Left colon (tissue), 2 donors: ENCODE measurements at places on chromosomes 3 and 15.

DNA sequence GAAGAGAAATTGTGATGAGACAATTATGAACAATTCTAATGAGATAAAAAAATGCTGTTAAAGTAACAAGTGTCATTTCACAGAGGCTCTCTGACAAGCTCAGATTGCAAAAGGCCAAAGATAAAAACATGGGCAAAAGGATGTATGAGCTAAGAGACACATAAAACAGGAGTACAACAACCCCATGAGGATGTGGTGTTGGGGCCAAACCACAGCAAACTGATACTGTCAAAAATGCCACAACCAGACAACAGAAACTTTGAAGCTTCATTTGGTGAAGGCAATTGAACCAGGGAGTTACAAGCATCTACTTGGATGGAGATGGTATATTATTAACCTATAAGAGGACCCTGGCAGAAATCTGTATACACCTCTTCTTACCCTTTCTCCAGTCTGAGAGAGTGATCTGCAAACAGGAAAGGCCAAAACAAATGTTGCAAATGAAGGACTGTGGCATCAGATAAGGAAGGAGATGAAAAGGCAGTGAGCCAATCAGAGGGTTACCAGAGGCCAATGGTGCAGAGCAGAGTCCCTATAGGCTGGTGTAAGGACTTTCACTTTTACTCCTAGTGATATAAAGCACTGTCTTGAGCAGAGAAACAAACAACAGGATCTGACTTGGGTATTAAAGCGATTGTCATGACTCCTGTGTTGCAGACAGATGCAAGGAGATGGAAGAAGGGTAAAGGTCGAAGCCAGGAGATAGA lies 659.0 kb downstream of the NTRK3 start:
- DNase-seq: no peak

- DNase-seq: no peak
These were observed 60.2 kb downstream of the IL16 start for GRCh38 chr15:81256916-81257315.

DNA sequence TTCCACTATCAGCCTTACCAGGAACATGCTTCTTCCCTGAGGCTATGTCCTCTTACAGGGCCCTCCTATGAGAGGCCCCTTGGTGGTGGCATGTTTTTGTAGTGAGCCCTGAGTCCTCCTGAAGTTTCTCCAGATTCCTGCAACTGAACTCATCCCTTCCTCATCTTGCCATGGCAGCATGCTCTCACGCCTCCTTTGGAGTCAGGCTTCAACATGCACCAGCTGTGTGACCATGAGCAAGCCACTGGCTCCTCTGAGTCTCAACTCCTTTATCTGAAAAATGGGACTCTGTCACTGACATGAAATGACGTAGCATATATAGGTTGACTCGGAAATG lies 216.3 kb upstream of the TLE3 start:
- DNase-seq: no peak

DNA sequence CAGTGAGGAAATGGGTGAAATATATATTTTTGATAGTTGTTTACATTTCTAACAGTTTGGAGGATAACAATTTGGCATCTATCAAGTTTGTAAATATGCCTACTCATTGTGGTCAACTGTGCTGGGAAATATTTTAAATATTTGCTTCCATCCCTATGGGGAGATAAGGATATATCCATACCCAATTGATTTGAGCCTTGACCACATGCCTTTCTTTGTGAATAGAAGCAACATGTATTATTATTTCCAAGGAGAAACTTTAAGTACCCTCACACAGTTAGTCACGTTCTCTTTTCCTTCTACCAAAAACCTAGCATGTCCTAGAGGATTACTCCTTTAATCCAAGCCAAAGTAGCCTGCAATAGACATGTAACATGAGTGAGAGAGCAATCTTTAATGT lies 245.4 kb upstream of the CBLB start:
- DNase-seq: no peak

DNA sequence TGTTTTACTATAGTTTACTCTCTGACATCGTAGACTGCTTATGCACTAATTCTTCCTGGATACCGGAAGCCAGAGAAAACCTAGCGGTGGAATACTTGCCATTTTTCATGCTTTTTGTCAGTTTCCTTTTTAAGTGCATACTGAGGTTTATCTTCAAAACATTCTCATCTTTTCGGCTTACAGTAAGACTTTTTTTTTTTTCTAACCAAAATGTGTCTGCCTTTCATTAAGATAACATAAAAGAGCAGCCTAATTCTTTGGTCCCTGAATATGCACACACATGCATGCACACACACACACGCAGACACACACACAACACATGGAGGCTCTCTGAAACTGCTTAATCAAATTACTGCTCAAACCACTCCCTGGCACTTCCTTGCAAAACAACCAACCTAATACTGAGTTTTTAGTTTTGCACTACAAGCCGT lies 1.3 kb downstream of the ZNF445 start:
- no peak for DNase-seq

- no peak for DNase-seq
These were observed 1.2 kb upstream of the LRRC15 start for GRCh38 chr3:194370753-194371152.

GRCh38 chr3:87309601-87310000 lies 33.2 kb upstream of the POU1F1 start:
- no peak for DNase-seq

DNA sequence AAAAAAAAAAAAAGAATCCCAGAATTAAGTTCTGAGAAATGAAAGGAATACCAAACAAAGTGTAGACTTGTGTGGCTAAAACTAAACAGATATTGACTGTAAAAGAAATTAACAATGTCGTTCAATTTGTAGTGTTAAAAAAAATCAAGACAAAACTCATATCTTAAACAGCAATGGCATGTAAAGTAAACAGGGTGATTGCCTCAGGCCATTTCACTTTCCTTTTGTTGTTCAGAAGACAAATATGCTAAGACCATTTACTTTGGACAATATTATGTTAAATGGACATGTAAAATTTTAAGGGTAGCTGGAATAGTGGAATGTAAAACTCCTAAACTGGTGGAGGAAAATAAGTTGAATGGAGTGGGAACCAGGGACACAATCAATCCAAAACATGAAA lies 139.1 kb downstream of the RTP4 start:
- DNase-seq: no peak

GRCh38 chr3:125161607-125162219 lies 50.8 kb downstream of the SLC12A8 start:
- no peak for DNase-seq

DNA sequence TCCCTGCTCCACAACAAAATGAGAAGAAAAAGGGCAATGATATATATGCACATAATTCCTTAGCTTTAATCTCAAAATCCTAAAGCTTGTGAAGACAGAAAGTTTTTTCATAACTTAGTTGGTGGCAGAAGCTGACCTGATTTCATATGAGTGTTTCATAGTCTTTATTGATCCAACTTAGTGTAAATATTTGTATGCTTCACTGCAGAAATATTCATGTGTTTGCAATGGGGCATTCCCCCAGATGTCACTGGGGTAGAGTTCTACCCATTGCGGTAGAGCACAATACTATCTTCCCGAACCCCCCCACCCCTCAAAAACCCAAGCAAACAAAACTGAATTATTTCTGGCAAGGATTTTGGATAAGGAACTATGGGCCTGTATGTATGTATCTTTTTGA lies 221.2 kb downstream of the THRB start:
- DNase-seq: no peak

- no peak for DNase-seq
These were observed 77.1 kb downstream of the NR1I2 start for GRCh38 chr3:119858957-119859356.

DNA sequence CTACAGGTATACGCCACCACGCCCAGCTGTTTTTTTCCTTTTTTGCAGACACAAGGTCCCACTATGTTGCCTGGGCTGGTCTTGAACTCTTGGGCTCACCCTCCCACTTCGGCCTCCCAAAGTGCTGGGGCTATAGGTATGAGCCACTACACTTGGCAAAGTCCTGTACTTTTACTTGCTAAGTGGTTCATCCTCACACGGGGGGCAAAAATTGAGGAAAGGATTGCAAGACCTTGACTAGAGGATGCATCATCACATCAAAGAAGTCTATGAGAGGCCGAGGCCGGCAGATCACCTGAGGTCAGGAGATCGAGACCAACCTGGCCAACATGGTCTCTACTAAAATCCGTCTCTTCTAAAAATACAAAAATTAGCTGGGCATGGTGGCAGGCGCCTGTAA lies 116.5 kb upstream of the FAM174B start:
- no peak for DNase-seq

DNA sequence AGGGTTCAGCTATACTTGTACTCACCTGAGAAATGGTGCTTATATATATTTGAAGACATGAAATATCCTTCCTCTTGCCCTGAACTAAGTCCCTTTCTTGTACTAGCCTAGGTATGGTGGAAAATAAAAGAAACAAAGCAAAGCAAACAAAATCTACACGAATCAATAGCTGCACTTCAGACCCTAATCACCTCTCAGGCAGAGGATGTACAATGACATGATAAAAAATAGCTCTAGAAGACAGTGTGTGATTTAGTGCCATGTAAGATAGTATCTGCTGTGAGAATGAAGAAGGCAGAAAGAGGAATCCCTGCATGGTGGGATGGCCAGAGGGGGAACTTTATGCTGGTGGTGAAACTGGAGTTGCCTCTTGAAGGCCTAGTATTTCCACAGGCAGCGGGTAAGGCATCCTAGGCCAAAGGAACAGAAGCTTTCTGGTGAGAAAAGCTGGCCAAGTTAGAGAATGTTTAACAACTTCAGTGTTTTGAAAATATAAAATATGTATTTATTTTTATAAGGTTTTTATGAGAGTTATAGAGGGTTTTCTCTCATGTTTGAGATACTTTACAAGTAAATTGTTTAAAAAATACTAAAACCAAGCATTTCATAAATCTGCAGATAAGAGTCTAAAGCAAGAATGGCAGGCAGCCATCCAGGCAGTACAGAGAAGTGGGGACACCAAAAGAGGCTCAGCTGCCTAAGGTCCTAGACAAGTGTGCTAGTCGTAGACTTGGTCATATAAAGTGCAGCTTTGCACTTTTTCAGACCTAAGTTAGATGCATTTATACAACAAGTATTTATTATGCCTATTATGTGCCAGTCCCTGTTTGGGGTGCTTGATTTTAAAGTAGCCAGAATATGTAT lies 14.9 kb downstream of the LEKR1 start:
- DNase-seq: no peak

DNA sequence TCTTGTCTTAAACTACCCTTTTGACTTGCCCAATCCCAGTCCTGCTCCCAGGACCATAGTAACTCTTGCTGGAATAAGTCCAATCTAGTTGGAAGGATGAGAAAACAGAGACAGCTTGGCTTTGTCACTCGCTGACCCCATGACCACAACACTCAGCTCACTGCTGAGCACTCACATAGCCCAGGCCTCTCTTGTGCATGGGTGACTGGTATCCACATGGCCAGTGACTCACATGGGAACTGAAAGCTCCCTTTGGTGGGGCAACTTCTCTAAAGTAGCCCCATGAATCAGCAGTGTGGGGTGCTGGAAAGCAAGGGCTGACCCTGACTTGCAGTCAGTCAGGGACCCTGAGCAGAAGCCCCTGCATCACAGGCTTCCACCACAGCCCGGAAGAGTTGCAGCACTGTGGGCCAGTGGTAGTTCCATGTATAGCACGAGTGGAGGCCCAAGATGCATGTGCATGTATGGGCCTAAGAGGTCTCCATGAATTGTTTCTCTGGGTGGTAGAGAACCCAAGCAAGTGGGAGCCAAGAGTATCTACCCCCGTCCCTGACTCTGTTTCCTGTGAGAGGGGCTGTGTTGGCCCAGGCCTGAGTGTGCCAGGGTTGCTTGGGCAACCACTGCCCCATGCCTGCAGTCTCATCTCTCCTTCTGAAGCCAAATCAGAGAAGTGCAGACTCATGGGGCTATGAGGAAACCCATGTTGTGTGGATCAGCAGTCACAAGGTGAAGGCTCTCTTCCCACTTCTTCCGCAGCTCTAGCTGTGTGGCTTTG lies 62.1 kb upstream of the XCR1 start:
- peak; percentile 42 for DNase-seq

DNA sequence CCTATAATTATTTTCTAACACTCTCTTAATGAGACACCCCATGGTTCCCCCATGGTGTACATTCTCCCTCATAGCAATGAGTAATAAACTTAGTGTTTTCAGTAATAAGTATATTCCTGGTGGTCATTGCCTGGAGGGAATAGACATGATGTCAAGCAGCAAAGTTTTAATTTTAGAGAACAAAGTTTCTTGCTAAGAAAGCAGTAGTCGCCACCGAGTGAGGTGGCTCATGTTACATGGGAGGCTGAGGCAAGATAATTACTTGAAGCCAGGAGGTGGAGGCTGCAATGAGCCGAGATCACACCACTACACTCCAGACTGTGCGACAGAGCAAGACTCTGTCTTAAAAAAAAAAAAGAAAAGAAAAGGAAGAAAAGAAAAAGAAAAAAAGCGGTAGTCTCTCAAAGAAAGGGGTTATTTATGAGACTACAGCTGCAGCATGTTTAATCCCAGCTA lies 2.4 kb upstream of the ELP6 start:
- DNase-seq: no peak

DNA sequence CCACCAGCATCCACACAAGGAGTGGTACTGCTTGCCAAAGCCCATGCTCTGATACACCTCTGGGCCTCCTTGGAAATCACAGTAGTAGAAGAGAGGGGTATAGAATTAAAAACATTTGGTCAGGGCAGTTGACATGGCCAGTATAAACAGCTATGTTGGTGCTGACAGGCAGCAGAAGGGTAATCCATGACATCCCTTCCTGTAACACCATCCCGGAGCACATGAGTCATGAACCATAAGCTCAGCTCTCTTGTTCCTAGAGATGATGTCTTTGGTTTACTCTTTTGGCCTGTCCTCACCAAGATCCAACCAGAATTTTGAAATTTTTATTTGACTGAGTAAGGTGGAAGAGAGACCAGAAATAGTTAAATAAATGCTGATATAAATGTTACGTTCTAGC lies 132.6 kb upstream of the CTDSPL start:
- no peak for DNase-seq

DNA sequence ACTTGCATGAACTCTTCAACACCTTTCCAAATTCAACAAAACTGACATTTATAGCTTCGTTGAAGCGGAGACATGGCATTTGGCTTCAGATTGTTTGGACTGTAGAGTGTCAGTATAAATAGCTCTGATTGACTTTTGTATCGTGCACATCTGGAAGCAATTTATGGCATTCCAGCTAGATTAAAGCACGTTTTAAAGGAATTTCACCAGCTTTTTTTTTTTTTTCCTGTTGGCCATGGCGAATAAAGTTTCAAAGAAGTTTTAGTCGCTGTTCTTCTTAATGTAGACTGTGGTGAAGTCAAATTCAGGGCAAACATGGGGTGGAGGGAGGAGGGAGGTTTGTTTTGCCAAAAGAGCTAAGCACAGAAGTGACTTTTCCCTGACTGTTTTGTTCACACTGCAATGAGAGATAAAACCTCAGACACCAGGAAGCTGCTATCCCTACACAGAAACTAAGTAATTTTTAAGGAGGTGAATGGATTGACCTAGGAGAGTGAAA lies 391.0 kb upstream of the RARB start:
- no peak for DNase-seq
